Activated CD4-positive, alpha-beta T cell treated with anti-CD3 and anti-CD28 coated beads, Interleukin-2, amount 50 U/mL, for 16 hours (primary cell): ENCODE measurements at places on chromosomes 3 and 15.
A peak's percentile ranks its signal among the peaks of the same experiment; 100 is the strongest.

DNA sequence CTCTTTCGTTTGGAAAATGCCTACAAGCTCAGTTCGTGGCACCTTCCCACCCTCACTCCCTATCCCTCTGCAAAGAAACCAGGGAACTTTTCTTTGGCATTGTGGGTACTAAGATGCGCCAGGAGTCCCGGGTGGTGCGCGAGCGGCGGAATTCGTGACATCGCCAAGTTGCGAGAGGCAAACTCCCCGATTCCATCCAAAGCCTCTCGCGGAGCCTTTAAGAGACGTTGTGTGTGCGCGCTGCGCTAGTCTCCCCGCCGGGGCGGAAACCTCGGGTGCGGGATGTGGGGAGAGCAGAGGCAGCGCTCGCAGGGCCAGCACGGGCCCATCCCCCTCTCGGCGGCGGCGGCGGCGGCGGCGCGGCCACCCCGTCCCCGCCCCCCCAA, 443 bp upstream of the NR2F2 start:
- DNase-seq, result peak; percentile 14

DNA sequence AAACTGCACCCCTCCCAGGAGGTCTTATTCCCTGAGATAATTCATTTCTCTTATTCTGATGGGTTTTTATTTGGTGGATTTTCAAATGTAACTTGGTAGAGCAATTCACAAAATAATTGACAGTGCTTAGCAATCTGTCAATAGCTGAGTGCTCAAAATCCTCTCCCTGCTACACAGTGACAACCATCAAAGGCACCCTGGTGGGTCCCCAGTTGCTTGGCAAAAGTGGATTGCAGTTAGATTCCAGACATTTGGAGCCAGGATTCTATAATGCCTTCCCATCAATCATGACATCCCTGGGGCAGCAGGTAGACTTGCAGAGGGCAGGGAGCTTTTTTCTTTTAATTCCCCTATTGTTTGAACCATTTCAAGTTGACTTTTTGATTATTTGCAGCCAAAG, 59.0 kb downstream of the FHIT start:
- DNase-seq, result no peak

GRCh38 chr15:62989366-62990055, 53.0 kb upstream of the TPM1 start:
- DNase-seq, result no peak

DNA sequence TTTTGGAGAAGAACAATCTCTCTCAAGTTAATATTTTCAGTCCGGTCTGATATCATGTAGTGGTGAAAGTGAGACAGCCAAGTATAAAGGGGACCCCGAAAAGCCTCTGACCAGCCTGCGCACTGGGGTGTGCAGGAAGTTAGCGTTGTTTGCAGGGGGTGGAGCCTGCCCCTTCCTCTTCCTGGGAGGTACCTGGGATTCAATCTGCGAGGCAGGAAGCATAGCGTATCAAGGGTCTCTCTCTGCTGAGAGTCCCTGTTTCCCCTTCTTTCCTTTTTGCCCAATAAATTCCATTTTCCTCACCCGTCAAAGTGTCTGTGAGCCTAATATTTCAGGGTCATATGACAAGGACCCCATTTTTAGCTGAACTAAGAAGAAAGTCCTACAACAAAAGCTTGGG, 44.8 kb upstream of the CBLB start:
- DNase-seq, result no peak

- DNase-seq, result no peak
These were observed 1010.9 kb downstream of the NTRK3 start for GRCh38 chr15:87245592-87245991.

- no peak for DNase-seq
These were observed 127.0 kb downstream of the CHSY1 start for GRCh38 chr15:101124731-101125451.

- peak; percentile 65 for DNase-seq
These were observed 9.8 kb upstream of the OR5K4 start for GRCh38 chr3:98343647-98344507.

GRCh38 chr15:21267226-21267625, 173.1 kb downstream of the POTEB3 start:
- DNase-seq, result no peak

DNA sequence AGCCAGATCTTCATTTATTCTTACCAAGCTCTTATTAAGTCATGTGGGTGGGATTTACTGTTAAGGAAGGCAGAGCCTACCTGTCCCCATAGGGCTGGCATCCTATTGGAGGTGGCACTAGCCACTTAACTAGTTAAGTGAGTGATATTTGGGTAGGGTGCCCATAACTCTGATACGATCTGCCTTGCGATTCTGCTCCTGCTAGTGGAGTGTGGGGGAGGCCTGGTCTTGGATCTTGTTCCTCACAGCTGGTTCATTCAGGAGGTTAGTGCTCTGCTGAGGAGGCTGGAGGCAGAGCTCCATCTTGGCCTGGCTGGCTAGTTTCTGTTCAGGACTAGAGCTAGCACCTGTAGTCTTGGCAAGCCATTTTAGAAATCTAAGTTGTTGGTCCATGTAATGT, 9.3 kb downstream of the BAHD1 start:
- DNase-seq, result no peak

- DNase-seq, result no peak
These were observed 4.5 kb upstream of the AP2M1 start for GRCh38 chr3:184169896-184170875.

GRCh38 chr3:159861369-159861987, 127.2 kb upstream of the IL12A start:
- DNase-seq, result peak; percentile 17

DNA sequence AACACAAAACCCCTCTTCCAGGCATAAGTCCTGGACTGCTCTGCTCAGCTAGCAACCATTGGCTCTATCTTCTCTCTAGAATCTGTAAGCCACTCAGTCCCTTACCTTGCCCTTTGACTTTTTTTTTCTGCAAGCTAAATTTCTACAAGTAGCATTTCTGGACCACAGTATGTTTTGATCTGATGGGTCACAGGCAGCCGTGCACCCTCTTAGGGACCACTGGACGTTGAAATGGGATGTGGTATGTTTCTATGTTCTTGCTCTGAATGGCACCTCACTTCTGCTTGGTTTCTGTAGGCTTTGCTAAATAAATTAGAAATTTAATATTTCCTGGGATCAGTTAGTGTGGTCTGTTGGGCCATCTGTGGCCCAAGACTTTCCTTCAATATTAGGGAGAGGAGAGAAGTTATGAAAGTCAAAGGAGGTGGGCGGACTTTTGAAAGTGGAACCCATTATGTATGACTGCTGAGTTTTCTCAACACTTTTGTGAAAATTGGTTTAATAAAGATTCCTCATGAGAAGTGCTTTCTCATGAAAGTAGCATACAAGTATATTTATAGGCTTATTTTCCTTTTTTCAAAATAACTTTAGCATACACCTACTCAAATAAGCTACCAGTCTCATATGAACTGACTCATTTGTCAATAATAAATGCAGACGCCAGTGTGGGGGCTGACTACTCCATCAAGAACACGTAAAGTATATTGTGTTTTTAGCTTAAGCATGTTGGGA, 18.4 kb upstream of the TIPARP start:
- DNase-seq, result no peak

GRCh38 chr3:58077596-58078285, 69.5 kb downstream of the FLNB start:
- DNase-seq, result peak; percentile 3

GRCh38 chr15:40446144-40446543, 5.4 kb downstream of the BAHD1 start:
- no peak for DNase-seq

- DNase-seq, result no peak
These were observed 158.4 kb upstream of the CCDC54 start for GRCh38 chr3:107218864-107219269.

GRCh38 chr15:74235962-74236361, at the start of gene CCDC33:
CCDC33 (plus strand) TSS chr15:74236326; CDS start chr15:74236720, 394 bp downstream.
- DNase-seq, result no peak

DNA sequence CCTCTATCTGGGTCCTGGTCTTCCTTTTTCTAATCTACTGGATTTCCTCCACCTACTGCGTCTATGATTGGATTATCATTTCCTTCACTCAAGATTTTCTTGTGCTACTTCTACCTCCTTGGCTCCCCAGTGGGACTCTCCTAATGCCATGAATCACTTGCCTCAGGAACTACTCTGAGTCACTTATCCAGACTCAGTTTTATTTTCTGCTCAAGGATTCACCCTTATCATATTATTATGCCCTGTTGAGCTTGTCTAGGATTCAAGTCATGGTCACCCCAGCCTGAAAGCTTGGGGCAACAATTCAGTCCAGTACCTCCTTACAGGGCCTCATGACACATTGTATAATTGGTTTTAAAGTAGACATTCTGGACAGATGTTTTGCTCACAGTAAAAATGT, 968.1 kb downstream of the ROBO1 start:
- no peak for DNase-seq

DNA sequence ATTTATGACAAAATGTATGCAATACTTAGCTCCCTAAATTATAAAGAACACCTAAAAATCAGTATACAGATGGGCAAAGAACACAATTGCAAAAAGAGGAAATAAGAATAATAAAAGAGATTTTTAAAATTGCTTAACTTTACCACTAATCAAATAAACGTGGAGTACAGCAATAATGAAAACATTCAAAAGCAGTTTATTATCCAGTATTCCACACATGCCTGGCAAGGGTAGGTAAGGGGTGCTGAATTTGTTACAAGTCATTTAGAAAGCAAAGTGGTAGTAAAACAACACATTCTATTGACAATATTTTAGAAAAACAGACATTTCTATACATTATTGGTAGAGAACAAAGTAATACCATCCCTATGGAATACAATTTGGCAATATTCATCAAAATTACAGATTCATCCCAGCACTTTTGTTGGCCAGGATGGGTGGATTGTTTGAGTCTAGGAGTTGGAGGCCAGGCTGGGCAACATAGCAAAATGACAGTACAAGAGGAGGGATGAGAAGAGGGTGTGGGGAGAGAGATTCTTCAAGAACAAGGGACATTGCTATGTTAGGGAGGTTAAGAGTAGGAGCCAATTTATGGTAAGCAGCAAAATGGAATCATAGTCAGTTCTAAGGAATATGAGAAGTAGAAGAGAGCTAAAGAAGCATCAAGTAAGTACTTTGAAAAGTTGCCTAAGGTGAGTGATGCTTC, 3.7 kb upstream of the ACKR4 start:
- DNase-seq, result no peak

GRCh38 chr3:174198199-174198598, 660.9 kb upstream of the NAALADL2 start:
- no peak for DNase-seq

GRCh38 chr3:14898929-14899328, 48.5 kb upstream of the NR2C2 start:
- no peak for DNase-seq

DNA sequence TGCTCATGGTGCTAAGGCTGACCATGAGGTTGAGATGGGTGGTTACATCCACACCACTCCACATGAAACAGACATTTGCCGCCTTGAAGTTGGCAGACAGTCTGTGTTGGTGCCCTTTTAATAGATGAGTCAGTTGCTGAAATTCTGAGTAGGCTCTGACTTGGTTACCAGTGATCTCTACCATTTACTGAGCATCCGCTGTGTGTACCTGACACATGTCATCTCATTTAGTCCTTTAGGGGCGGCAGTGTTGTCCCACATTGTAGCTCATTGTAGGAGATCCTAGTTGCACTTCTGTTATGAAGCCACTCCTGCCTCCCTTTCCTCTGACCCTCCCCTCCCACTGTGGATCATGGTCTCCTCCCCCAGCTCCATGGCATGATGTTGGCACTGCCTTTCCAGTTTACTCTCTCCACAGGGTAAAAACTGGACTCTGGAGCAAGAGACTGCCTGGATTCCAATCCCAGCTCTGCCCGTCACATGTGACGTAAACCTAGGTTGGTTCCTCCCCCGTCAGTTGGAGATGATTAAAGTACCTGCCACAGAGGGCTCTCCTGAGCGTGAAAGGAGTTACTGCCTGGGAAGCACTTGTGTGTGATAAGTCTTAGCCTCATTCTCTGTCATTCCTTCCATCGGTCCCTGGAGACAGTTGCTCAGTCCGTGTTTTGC, 21.6 kb downstream of the SLCO3A1 start:
- no peak for DNase-seq

DNA sequence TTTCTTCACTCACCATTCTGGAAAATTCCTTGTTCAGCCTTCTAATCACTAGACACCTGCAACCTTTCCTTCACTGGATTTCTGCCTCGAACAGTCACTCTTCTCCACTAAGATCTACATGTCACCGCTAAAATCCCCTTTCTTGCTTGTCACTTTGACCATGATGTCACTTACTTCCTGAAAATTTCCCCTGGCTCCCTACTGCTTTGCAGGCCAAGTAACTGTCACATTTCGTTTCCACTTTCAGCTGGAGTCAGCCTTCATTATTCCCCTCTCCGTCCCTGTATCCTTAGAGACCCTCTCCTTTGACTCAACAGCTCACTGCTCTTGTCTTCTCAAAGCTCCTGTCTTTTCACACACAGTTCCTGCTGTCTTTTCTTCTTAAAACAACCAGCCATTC, 15.9 kb downstream of the CHL1 start:
- no peak for DNase-seq

GRCh38 chr15:89559769-89560264, 15.5 kb upstream of the TICRR start:
- no peak for DNase-seq

GRCh38 chr3:160921020-160921635, 165.1 kb downstream of the PPM1L start:
- peak; percentile 3 for DNase-seq

DNA sequence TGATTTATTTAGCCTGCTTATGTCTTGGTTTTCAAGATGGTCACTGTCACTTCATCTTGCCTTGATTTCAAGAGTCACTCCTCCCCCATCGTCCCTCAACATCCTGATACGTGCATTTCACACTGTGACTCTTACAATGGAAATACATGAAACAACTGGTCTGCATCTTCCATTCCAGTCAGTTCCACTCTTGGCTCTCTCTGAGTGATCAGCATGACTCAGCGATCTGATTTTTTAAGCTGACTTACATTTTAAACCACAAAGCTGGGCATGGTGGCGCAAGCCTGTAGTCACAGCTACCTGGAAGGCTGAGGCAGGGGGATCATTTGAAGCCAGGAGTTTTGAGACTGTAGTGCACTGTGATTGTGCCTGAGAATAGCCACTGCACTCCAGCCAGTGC, 271.2 kb upstream of the ROPN1 start:
- peak; percentile 16 for DNase-seq

- DNase-seq, result no peak
These were observed 1.3 kb downstream of the HIGD1A start for GRCh38 chr3:42802876-42803413.
